Subcutaneous preadipocyte (primary cell): ENCODE measurements at places on chromosomes 12 and 14. TPM values are rescaled to one million over a fixed set of nuclear protein-coding genes. Genes with fewer than 3 reads are reported as not detected.

Gene B4GALNT1
- total RNA-seq = under 0.01 and 0.20 TPM in 2 replicates

Gene CDC42BPB
- 98.5 and 124 TPM in 2 replicates for total RNA-seq

Gene KERA
- total RNA-seq = not detected in 2 replicates

Gene RPGRIP1
- not detected in 2 replicates for total RNA-seq

Gene KRT72
- total RNA-seq = not detected in 2 replicates

Gene CEBPE
- not detected in 2 replicates for total RNA-seq

Gene ACSM4
- total RNA-seq = not detected in 2 replicates

Gene IGF1
- total RNA-seq = not detected in 2 replicates

Gene CPNE8
- 18.7 and 18.8 TPM in 2 replicates for total RNA-seq

Gene TDRD9
- total RNA-seq = 0.39 and 0.73 TPM in 2 replicates

Gene BRI3BP
- total RNA-seq = 4.0 and 10.0 TPM in 2 replicates

Gene KRT78
- not detected in 2 replicates for total RNA-seq
